ENCODE measurements at places on chromosomes 2 and 18.

DNA sequence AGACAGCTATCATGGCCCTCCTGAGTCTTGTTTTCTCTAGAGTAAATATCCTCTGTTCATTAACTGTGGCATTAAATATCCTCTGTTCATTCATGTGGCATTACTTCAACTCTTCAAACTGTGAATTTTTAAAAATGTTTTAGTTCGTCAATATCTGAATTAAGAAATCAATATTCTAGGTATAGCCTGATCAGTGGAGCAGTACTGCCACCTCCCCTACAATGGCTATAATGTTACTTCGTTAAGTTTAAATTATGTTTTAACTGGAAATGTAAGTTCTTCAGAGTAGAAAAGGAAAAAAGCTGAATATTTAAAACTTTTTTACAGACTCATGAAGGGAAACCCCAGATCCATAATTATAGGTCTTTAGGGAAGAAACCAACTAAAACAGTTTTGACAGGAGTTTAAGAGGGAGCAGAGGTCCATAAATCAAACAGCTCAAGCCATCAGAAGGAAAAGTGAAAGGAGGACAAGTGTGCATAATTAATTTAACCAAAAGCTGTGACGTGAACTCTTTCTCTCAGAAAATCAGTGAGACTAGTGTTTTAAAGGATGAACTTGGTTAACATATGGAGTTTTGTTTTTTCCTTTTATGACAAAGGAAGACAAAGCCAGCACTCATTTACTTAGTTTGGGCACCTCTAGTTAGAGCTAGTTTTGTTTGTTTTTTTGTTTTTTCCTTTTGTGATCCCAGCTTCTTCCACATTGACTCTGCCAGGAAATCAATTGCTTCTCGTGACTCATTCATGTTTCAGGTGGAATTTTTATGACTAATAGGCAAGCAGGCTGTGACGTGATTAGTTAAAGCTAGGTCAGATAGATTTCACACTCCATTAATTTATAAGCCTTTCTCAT, 44.9 kb downstream of the RBBP8 start:
- DNase-seq, result no peak

DNA sequence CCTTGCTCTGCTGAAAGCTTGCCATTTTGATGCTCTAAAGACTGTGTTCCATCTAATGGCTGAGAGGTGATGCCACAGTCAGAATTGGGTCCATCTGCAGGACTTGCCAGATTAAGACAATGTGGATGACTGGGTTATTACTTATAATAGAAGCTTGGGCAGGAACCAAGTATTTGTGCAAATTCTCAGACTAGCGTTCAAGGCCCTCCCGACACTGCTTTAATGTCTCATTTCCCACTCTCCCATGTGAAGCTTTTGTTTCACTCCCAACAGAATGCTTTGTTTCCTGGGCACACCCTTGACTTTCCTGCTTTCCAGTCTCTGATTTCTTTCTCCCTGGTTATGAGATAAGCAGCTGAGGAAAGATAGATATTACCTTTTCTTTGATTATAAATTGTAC, 215.8 kb downstream of the KCNS3 start:
- DNase-seq, result no peak

DNA sequence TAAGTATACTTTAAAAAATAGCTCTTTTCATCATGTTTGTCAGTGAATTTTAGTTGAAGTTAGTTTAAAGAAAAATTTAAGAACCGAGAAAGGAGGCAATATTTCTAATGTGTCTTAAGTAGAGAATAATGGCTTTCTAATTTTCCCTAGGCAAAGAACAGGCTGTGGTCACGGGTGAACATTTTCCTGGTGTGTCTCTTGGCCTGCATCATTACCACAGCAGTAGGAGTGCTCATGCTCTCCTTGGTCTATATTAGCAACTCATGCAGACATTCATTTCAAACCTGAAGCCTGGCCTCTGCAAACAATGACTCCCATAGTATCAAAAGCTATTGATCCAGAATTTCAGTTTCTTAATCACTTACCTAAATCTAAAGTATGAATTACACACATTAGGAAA, 57.4 kb downstream of the C18orf54 start:
- DNase-seq, result no peak

DNA sequence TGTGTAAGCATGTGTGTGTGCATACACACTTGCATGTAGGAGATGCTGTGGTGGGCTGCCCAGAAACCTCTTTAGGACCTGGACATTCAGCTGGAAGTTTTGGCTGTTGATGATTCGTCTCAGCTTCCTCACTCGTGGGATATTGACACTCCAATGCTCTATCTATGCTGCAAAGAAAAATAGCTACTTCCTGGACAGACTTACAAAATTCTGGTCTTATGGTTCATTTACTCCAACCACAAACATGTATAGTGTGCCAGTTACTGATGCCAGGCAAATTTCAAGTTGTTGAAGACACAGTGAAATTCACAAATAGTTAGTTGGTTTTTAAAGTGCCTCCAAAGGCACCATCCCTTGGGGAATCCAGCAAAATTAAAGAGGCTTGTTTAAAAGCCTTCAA, 882.6 kb downstream of the CPS1 start:
- no peak for DNase-seq

- no peak for DNase-seq
Measured at GRCh38 chr2:25618676-25619075, 54.7 kb downstream of the DTNB start.

DNA sequence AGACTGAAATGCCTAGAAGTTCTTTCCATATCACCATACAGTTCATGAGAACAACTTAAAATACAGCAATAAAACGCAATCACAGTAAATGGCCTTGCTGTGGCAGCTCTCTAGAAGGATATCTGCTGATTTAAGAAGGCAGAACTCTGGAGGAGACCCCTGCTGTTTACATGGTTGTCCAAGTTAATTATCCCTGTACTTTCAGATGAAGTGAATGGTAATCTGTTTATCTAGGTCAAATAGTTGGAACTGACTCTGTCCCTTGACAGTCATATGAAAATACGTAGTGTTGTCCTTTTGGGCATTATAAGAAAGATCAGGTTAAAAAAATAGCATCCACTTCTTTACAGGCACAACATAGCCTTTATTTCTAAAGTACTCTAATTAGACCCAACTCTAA, 115.6 kb downstream of the COLEC12 start:
- DNase-seq, result no peak

DNA sequence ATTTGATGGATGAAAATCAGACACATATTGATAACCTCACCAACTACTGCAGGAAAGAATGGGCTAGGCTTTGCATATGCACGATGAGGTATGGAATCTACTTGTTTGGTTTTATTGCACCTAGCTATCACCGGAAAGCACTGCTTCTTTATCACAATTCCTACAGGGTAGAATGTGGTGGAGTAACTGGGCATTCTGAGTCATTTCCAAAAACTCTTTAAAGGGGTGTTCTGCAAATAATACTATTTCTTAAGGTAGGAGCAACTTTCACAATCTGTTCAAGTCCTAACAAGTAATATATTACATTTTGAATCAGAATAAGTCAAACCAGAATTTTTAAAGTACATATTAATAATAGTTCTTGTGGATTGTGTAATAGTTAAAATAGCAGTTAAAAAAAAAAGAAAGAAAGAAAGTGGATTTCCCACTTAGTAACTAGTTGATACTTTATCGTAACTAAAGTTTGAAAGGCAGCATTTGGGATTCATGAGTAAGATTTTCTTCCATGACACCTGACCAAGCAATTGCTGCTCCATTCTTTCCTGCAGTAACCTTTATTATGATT, 40.5 kb downstream of the INO80C start:
- DNase-seq, result no peak

DNA sequence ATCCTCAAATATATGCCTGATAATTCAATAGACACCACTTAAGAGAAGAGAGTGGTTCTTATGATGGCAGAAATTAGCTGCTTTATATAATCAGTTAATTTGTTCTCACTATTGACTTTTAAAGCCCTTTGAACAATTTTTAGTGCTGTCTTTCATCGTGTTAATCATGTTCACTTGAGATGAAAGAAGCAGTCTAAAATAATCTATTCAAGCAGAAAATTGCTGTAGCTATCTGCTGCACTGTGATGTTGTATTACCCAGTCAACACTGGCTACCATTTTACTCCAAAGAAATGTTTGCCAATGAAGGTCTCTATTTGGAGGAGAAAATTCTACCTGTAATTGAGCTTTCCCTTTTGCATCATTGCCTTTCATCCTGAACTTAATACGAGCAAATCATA, 459.8 kb upstream of the FSIP2 start:
- DNase-seq, result no peak

GRCh38 chr2:9380702-9381628, 42.4 kb downstream of the ITGB1BP1 start:
- no peak for DNase-seq

GRCh38 chr2:6474161-6475140, 391.3 kb downstream of the CMPK2 start:
- no peak for DNase-seq

DNA sequence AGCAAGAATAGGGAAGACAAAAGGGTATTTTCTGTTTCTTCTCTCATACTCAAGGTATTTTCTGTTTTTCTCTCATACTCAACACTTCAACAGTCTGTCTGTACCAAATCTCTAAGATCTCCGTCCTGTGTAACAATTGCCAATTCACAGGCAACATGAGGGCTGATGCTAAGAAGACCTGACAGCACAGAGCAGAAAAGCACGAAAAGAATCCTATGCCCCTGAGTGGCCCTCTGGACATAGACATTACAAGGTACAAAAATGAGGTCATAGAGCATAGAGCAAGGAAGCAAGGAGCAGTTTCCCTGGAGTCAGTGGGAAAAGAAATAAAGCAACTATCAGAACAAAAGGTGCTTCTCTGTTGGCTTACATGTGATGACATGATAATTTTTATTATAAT, 1612.6 kb upstream of the CELF4 start:
- no peak for DNase-seq

DNA sequence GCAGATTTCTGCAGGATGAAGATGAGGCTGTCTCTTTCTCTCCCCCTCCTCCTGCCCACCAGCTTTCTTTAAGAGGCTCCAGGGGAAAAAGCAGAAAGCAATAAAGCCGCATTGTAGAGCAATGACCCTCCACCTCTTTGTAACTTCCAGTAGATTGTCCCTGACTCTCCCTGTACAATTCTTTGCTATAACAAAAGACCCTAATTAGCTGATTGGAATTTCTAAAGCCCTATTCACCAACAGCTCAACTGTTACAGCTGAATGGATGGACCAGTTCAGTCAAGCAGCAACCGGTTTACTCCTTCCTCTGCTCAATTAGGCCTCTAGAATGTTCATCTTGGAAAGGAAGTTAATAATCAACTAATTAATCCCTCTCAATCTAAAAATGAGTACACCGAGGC, 301.0 kb downstream of the STK39 start:
- no peak for DNase-seq

DNA sequence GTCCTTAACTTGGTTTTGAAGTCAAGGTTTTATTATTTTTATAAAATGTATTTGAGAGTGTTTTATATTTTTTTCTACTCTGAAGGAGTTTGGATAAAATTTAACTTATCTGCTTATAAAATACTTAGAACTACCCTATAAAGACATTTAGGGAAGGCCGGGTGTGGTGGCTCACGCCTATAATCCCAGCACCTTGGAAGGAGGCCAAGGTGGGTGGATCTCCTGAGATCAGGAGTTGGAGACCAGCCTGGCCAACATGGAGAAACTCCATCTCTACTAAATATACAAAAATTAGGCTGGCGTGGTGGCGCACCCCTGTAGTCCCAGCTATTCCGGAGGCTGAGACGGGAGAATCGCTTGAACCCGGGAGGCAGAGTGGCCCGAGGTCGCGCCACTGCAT, 486.4 kb downstream of the DSC3 start:
- DNase-seq, result no peak

- DNase-seq, result no peak
Measured at GRCh38 chr2:143582046-143582747, 453.0 kb downstream of the ARHGAP15 start.

GRCh38 chr2:145769011-145769716, 1249.2 kb upstream of the ZEB2 start:
- DNase-seq, result no peak

GRCh38 chr2:104163611-104164130, 690.2 kb upstream of the POU3F3 start:
- DNase-seq, result no peak

DNA sequence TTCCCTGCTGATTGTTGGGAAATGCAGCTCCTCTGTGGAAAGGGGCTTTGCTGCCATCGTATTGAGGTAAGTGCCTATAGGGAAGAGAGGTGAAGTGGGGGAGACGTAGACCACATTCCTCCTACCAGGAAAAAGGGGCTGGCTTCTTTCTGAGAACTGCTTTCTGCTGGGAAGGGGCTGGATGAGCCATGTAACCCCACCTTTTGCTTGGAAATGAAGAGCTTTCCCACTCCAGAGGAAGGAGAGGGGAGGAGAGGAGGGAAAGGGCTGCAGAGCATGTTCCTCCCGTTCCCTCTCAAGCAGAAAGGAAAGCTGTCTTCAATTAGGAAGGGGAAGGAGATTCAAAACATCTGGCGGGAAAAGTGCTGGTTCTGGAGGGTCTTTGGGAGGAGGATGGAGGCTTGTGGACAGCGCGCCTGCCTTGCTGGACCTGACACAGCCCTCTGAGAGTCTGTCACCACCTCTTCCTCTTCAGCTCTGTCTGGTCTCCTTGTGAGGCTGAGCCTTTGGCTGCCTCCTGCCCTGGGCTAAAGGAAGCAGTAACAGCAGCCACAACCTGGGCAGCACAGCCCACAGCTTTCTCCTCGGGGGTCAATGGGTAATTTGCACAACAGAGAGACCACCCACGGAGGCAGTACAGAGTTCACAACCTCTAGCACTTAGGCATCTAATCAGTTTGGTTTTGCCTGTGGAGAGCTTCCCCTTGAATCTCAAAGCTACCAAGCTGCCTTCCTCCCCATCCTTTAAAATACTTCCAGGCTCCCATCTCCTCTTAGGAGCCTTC, 410.0 kb upstream of the TNP1 start:
- no peak for DNase-seq

DNA sequence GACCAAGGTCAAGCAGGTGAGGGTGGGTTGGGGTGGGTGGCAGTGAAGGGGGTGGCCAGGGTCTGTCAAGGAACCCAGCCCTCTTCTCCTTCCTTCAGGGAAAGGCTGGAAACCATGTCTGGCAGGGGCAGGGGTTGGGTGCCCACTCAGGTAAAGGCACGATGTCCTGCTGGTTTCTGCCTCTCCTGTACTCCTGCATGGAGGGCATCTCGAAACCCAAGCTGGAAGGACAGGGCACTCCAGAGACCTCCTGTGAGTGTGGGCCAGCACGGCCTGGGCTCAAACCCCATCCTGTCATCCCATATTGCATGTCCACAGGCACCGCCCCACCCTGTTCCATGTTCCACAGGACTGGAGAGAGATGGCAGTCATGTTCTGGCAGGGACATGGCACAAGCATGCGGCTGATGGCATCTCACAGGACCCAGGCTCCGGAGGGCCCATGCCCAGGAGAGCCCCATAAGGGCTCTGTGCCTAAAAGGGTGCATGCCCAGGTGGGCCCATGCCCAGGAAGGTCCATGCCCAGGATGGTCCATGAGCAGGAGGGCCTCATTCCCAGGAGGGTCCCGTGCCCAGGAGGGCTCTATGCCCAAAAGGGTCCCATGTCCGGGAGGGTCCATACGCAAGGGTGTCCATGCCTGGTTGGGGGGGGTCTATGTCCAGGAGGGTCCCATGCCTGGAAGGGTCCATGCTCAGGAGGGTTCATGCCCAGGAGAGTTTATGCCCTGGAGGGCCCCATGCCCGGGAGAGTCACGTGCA, 6.4 kb downstream of the GPR35 start:
- no peak for DNase-seq

Measured in stimulated activated CD8-positive, alpha-beta memory T cell treated with anti-CD3 and anti-CD28 coated beads, Interleukin-4, amount 100 ng/mL, for 1 hour (primary cell).